ENCODE measurements at places on chromosomes 12 and 14.

GRCh38 chr12:44930972-44931600 is 55.0 kb upstream of the NELL2 start:
- no peak for DNase-seq

GRCh38 chr12:107894589-107894988 is 120.1 kb downstream of the ASCL4 start:
- no peak for DNase-seq

DNA sequence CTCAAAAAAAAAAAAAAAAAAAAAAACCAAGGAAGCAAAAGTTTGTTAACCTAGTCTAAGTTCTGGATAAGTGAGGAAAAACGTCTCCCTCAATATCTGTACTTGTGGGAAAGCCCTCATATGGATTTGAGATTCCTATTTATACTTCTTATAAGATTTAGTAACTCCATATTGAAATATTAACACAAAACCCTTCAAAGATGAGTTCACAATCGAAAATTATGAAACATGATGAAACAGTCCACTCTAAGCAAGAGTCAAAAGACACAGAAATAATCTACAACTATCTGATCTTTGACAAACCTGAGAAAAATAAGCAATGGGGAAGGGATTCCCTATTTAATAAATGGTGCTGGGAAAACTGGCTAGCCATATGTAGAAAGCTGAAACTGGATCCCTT is 25.2 kb downstream of the VWF start:
- DNase-seq: no peak

DNA sequence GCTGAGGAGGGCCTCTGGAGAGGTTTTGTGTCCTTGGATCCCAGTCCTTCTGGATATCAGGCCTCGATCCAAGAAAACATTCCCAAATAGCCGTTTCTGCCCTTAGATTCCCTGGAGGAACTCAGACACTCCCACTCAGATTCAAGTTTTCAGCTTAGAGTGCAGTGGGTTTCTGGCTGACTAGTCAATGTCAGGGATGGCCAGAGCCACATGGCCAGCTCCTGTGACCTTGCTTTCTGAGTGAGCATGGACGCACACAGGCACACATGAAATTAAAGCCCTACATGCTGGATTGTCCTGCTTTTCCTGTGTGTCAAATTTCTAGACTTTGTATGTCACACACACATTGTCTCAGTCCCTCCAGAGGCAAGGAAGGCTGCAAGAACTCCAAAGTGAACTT is 86.2 kb downstream of the TNFAIP2 start:
- DNase-seq: no peak

GRCh38 chr12:110046451-110047187 is 1.7 kb downstream of the C12orf76 start:
- no peak for DNase-seq

GRCh38 chr12:118061011-118061872 is at the start of gene WSB2:
WSB2 (minus strand) TSS chr12:118061179; CDS start chr12:118061048, 131 bp downstream.
- DNase-seq: no peak

DNA sequence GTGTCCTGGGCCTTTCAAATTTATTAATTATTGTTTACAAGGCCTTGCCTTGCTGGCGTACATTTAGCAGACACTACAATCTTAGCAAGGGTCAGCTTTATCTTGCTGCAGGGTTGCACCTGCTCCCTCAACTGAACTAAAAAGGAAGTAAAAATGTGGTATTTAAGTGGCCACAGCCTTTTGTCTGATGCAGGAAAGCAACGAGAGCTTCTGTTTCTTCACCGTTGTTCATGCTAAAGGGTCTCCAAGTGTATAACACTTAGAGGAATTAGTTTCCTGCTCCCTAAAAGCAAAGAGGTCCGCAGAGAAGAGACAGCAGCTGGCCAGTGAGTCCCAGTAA is 62.8 kb upstream of the EGLN3 start:
- DNase-seq: no peak

GRCh38 chr12:91001306-91001705 is 3.5 kb downstream of the EPYC start:
- no peak for DNase-seq

DNA sequence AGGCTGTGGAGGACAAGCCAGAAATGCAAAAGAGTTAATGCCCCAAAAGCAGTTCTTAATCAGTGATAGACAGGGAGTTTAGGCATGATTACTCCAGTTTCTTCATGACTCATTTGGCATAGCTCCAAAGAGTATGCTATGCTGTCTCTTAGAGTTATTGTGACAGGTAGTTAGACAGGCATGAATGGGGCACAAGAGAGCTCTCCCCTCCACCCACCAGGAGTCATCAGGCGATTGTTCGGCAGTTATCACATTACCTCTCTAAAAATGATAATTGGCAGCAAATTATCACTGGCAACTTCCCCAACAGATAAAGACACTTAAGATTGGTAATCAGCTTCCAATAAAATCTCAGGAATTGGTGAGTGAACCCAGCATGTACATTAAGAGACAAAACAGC is 320.1 kb downstream of the DAD1 start:
- no peak for DNase-seq

DNA sequence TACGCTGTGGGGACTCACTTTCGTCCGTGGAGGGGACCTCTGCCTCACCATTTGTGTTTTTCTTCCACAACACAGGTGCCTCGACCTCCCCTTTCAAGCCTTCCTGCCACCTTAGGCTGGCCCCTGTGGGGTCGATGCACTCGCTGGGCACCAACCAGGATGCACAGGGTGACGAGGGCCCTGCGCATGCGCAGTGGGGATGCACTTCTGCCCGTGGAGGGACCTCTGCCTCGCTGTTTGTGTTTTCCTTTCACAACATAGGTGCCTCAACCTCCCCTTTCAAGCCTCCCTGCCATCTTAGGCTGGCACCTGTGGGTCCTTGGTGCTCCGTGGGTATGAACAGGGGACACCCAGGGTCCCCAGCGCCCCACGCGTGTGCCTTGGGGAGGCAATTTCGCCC is 356.8 kb downstream of the ALG10 start:
- no peak for DNase-seq

All from stimulated activated CD8-positive, alpha-beta memory T cell treated with anti-CD3 and anti-CD28 coated beads, Interleukin-7, amount 100 ng/mL, for 48 hours (primary cell).